Mesendoderm (in vitro differentiated cells): ENCODE measurements at places on chromosomes 4 and X.
A peak's percentile ranks its signal among the peaks of the same experiment; 100 is the strongest.

GRCh38 chrX:22037225-22037624 lies 5.1 kb downstream of the PHEX start:
- DNase-seq: no peak

DNA sequence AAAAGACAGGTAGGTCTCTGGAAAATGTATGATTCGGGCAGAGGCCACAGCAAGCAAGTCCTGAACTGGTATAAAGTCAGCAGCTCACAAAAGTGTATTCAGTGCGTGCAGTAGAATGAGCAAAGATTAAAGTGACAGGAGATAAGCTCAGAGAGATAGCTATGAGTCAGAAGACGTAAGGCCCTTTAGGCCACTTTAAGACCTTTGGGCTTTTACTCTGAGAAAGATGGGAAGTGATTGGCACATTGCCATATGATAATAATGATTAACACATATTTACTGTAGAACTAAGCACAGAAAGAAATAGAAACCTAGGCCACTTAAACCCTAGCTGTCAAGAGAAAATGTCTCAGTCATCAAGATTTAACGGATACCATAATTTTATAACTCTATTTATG lies 51.7 kb downstream of the TBCK start:
- peak; percentile 10 for DNase-seq

DNA sequence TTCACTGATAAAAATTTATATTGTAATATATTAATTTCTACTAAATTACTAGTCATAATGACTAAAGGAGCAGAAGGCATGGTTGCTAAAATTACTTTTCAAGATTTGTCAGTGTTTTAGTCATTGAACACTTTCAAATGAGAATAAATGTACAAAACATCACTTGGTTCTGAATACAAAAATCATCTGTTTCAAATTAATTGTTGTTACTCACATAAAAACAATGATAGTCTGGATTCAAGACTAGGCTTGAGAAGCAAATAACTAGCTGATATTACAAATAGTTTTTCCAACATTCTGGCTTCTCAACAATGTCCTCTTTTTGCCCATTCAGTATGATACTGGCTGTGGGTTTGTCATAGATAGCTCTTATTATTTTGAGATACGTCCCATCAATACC lies 112.5 kb downstream of the ANAPC10 start:
- no peak for DNase-seq

DNA sequence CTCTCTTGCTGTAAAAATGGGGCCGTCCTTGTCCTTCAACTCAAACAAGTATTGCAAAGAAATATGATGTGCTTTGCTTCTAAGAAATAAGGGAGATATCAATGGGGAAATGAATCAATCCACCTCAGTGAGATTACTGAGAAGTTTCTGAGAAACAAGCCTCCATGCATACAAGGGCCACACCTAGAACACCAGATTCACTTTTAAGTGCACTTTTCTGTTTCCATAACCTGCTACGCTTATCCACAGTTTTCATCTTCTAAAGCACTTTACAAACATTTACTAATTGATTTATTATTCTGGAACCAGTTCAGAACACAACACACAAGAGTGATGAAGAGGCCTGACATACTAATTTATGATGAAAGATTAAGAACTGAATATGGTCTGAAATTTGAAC lies 54.0 kb upstream of the BOD1L1 start:
- no peak for DNase-seq

DNA sequence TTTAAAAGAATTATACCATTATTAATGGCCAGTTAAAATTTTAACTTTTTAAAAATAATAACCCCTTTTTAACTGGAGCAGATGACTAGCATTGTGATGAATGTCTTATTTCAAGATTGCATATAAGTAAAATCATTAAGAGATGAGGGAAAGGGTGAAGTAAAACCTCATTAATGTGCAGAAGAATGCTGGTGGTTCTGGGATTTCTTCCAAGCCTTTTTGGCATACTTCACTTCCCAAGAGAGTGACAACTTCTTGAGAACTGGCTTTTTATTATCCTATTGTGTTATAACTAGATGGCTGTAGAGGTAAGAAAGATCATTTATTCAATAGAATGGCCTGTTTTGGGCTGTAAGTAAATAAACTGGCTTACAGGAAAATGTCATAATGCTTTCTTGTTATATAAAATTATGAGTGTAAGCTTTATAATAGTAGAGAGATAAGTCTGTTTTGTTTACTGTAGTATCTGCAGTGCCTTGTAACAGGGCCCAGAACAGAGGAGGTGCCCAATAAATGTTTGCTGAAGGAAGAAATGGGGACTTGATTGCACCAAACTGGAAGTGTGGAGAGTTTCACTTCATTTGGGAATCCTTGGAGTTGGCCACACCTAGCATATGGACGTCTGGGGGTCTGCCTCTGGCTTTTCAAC lies 242.9 kb upstream of the PITX2 start:
- DNase-seq: no peak

- DNase-seq: no peak
Observed at GRCh38 chr4:26307037-26307800, 13.6 kb upstream of the RBPJ start.

DNA sequence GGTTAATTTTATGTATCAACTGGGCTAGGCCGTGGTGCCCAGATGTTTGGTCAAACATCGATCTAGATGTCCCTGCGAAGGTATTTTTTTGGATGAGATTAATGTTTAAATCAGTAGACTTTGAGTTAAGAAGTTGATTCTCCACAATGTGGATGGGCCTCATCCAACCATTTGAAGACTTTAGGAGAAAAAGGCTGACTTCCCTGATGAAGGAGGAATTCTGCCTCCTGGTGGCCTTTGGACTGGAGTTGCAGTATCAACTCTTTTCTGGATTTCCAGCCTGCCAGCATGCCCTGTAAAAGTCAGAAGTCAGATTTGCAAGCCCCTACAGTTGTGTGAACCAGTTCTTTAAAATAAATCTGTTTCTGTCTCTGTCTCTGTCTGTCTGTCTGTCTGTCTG lies 91.4 kb downstream of the STK32B start:
- DNase-seq: peak; percentile 64

DNA sequence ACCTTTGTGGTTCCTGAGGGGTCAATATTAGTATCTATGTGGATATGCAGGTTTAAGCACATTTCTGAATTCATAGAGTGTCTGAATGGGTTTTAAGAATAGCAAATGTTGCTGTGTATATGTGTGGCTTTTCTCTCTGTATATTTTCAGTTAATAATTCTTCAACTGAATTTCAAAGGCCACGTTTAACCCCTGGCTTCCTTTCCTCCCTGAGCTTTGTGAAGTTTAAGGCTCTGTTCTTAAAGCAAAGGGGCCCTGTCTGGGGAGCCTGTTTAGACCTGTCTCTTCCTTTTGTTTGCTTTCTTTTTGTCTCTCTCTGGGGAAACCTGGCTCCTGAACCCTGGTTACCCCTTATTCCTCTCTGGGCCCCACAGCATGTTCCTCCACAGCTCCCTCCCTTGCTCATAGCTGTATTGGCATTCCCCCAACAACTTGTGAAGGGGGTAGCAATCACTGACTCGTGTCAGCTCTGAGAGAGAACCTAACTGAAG lies 139.1 kb downstream of the COL4A6 start:
- no peak for DNase-seq

- no peak for DNase-seq
Observed at GRCh38 chr4:94339779-94340178, 2.9 kb downstream of the HPGDS start.

- no peak for DNase-seq
Observed at GRCh38 chr4:6229671-6230501, 29.5 kb upstream of the JAKMIP1 start.

- DNase-seq: no peak
Observed at GRCh38 chr4:7463566-7464258, 29.0 kb upstream of the PSAPL1 start.

DNA sequence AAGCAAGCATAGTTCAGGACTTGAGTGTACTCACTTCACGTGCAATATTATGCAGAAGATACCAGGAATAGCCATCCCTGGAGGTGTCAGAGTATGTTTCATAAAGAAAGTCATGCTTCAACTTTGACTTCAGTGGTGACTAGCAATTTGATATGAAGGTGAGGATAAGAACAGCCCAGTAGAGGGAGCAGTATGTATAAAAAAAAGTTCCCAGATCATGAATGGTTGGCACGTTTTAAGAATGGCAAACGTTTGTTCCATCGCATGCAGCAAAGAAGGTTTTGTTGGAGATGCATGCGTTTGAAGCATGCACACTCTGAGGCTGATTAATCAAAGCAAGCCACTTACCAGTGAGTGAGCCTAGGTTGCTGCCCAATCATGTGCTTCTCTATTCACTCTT lies 33.5 kb upstream of the SLITRK4 start:
- peak; percentile 17 for DNase-seq

DNA sequence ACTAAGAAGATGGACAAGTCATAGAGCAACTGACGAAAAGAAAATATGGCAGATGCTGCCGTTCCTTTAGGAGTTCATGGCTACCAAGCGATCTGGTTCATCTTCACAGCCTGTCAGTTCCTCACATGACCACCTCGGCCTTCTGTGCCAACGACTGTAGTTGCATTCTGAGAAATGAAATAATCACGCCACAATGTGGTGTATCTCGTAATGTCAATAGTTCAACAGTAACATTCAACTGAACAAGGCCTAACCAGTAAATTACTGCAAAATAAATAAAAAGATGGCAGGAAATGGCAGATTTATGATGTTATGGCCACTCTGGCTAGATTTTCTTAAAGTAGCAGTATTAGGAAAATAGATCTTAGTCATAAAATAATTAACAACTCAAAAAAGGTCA lies 4.4 kb downstream of the GPRIN3 start:
- no peak for DNase-seq

GRCh38 chrX:52271206-52271605 lies 86.5 kb downstream of the MAGED4 start:
- peak; percentile 53 for DNase-seq

- no peak for DNase-seq
Observed at GRCh38 chr4:38565271-38566199, 98.5 kb upstream of the KLF3 start.

GRCh38 chr4:11051181-11051580 lies 366.6 kb upstream of the CLNK start:
- DNase-seq: no peak

- DNase-seq: no peak
Observed at GRCh38 chr4:149987330-149988086, 90.7 kb upstream of the DCLK2 start.

GRCh38 chrX:41518127-41518840 lies 71.1 kb downstream of the NYX start:
- DNase-seq: no peak

DNA sequence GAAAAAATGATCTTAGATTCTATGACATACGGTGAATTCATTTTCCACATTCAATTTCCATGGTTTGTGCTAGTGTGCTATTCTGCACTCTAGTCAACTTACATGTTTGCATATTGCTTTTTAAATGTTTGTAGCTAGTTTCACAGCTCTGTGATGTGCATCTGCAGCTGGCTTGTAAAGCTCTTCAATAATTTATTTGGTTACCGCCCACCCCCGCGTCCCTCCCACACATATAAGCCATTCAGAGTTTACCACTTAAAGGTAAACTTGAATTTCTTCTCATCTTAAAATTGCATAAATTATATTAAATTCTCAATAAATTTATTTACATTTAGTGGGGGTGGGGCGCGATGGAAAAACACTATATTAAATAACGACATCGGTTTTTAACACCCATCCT lies 291 bp upstream of the NBDY start:
- DNase-seq: no peak

GRCh38 chr4:75432683-75433082 lies 81.5 kb downstream of the RCHY1 start:
- DNase-seq: peak; percentile 82

DNA sequence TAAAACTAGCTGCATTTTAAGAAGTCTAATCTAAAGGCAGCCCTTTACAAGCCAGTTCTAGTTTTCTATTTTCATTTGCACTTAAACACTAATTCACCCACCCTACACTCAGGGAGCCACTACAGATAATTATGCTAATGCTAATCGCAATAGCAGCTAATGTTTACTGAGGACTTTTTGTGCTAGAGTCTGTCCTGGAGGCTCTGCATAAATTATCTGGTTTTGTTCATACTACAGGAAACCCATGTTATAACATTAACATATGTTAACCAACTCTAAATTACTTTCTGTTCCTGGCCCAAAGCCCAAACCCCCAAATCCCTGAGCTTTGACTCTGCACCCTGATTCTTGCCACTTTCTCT lies 480 bp upstream of the RADX start:
- DNase-seq: no peak

GRCh38 chr4:121094297-121094966 lies 22.1 kb upstream of the NDNF start:
- DNase-seq: no peak

DNA sequence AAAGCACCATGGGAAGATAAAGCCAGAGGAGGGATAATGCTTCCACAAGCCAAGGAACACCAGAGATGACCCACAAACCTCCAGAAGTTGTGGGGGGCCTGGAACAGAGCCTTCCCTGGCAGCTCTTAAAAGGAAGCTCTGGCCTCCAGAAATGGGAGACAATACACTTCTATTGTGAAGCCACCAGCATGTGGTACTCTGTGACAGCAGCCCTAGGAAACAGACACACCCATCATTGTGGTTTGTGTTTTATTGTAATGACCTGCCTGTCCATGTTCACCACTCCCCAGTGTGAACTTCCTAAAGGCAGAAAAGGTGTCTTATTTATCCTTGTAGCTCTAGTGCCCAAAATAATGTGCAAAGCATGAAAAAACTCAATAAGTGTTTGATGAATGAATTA lies 264.1 kb upstream of the GATB start:
- DNase-seq: no peak

DNA sequence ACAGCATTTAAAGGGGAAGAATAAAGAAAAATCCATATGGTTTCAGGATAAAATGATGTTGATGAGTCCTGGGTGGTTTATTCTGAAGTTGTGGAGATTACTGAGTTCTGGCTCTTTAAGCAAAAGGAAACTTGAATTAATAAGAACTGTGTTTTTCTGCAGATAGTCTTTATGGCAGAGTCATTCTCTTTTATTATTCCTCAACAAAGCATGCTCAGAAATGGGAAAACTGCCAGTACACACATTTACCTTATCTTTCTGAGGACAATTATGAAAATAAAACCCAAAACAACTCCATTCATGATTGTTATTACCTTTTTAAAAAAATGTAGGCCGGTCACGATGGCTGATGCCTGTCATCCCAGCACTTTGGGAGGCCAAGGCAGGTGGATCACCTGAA lies 58.5 kb downstream of the ADD1 start:
- no peak for DNase-seq

GRCh38 chr4:83561381-83561780 lies 25.5 kb downstream of the GPAT3 start:
- DNase-seq: no peak

- DNase-seq: peak; percentile 97
Observed at GRCh38 chr4:17576932-17577664, at the start of gene LAP3. Gene LAP3 (plus strand): TSS chr4:17577198. CDS start chr4:17577466, 268 bp downstream.

DNA sequence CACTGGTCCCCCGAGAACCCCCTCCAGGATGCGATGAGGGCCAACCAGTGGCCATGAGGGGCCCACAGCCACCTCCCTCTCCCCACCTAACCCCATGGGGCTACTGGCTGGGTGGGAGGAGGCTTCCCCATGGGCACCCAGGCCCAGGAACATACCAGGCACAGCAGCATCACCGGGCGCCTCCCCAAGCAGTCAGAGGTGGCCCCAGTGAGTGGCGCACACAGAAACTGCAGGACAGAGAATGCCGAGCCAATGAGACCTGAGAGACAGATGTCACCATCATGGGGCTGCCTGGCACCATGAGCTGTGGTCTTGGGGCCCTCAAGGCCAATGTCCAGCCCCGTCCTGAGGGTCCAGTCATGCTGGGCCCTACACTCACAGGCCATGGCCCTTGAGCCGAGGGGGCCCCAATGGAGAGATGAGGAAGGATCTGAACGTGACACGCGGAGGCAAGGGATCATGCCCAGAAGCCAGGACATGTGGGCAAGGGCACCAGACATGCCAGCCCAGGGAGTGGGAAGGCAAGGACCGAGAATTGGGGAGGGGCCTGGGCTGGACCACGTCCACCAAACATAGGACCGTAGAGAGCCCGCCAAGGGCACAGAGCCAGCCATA lies 30.1 kb downstream of the NOP14 start:
- DNase-seq: no peak
